Tibial artery (tissue), 4 donors: ENCODE measurements at places on chromosomes 6 and 20.
A peak's percentile ranks its signal among the peaks of the same experiment; 100 is the strongest.

GRCh38 chr6:12314751-12315150, 24.6 kb downstream of the EDN1 start:
- DNase-seq = no peak

GRCh38 chr6:159513074-159513720, 179.8 kb downstream of the SOD2 start:
- DNase-seq = no peak

DNA sequence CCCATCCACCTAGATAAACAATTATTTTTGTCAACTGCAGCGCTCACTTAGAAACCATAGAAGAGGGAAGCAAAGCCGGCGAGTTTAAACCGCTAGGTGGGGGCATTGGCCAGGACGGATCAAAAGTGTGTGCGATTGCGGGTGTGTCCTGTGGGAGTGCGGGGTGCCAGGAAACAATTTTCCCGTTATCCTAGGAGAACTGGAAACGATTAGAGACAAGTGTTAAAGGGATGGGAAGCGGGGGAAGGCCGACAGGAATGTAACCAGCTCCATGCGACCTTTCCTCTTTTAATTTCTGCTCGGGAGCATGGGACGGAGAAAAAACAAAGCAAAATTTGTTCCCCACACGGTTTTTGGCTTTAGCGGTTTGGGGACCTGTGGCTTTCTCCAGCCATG, 2.8 kb upstream of the HTR1B start:
- DNase-seq = peak; percentile 80

DNA sequence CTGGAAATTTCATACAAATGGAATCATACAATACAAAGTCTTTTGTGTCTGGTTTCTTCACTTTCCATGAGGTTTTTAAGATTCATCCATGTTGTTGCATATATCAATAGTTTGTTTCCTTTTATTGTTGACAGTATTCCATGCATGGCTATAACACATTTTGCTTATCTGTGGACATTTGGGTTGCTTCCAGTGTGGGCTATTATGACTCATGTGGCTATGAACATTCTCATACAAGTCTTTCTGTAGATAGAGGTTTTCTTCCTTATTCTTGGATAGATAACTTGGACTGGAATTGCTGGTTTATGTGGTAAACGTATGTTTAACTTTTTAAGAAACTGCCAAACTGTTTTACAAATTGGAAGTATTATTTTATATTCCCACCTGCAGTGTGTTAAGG, 30.0 kb upstream of the KIF6 start:
- no peak for DNase-seq

DNA sequence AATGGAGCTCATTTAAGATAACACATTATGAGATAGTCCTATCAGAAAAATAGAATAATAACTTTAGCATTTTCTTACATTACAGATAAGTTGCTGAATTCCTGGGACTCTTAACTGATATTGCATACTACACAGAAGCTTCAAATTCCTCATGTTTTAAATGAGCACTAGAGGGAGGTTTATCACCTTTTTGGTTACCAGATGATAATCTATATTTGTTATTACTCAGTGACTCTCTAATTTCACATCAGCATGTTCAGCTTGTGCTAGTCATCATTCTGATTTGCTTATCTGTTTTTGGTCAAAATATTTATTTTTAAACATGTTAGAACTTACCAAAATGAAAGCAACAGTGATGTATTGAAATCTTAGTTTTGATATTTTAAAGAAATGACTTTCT, 20.5 kb upstream of the GJA10 start:
- DNase-seq = no peak

DNA sequence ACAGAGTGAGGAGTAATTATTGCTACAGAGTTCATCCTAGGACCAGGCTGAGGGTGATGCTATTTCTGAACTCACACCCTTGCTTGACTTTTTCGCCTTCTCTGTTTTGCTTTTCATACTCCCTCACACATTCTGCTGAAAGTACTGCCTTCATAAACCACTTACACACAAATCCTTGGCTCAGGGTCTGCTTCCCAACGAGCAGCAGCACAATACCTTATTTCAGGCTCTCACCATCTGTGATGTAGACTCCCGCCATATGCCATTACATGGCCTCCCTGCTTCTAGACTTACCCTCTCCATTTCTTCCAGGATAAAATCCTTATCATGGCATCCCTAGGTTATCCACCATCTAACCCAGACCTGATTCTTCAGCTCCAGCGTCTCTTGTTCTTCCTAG, 321.3 kb upstream of the SPTLC3 start:
- DNase-seq = no peak

- DNase-seq = no peak
Observed at GRCh38 chr6:107800564-107801164, 23.4 kb downstream of the SCML4 start.

- no peak for DNase-seq
Observed at GRCh38 chr6:32860674-32861073, 6.7 kb downstream of the PSMB9 start.
